ENCODE measurements at places on chromosomes 7 and 10.

DNA sequence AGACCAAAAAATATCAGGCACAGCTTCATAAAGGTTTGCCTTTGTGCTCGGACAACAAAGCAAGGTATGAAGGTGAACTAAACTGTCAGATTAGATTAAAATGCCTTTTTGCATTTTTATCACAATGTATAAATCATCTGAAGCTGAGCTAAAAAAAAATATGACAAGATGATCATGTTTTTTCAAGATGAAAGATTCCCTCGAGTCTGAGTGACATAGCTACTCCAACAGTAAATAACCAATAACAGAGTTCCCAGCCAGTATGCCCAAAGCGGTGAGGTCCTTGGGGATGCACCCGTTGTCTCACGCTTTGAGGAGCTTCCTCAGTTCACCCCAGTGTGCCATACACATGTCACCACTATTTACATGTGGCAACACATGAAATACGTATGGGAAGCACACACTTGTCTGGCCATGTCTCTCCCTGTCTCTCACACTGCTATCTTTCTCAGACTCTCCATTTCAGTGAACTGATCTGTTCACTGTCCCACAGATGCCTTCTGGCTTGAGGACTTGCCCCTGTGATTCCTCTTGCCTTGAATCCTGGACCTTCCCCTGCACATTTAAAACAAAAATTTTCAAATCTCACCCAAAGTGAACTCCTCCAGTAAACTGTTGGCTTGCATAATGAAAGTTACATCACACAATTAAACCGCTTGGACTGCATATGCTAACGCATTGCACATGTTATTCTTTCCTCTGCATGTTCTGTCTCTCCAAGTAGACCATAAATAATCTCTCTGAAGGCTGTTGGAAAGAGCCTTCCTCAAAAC lies 2.6 kb upstream of the PIK3CG start:
- no peak for DNase-seq

DNA sequence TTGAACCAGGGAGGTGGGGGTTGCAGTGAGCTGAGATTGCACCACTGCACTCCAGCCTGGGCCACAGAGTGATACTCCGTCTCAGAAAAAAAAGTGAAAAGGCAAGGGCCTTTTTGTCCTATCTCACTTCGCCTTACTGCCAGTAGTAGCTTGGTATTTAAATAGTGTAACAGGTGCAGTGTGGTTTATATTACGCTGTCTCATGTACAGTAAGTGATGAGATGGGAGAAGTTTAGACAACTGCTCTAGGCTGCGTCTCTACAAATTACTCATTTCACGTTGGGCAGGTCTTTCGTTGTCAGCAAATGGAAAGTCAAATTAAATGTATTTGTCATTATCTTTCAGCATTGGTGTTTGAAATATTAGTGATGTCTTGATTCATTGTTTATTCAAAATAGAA lies 15.5 kb upstream of the PFKFB3 start:
- no peak for DNase-seq

- DNase-seq: no peak
Measured at GRCh38 chr7:92611735-92612134, 21.5 kb upstream of the FAM133B start.

- DNase-seq: no peak
Measured at GRCh38 chr7:18425838-18426445, 69.6 kb upstream of the HDAC9 start.

DNA sequence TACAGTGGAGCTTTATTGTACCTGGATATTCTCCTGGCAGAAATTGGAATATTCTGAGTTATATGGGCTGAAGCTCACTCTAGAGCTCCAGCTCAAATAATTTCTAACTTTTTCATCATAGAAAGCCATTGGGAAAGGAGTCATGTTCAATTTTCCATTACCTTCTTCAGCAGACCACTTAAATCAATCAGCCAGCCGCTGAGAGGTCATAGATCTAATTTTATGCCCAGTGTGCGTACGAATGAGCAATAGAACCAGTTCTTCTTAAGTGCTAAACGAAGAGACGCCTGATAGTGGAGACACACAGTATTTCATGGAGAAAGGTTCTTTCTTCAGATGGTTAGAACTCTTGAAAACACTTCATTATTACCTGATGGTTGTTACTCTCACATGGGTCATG lies 35.0 kb upstream of the DNAJB12 start:
- DNase-seq: no peak

DNA sequence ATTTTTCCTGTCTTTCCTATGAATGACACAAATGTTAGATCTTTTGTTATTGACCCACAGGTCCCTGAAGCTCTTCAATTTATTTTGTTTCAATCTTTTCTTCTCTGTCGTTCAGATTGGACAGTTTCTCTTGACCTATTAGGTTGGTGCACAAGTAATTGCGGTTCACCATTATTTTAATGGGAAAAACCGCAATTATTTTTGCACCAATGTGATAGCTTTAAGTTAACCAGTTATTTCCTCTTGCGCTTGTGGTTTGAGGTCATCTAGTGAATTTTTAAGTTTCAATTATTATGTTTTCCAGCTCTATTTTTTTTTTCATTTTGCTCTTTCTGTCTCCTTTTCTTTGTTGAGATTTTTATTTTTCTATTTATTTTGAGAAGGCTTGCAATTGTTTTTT lies 399.2 kb downstream of the INHBA start:
- no peak for DNase-seq

GRCh38 chr10:99779335-99779734 lies 3.1 kb upstream of the ABCC2 start:
- DNase-seq: no peak
